ENCODE measurements at places on chromosomes 1 and 21.

GRCh38 chr1:3593745-3594144 lies 17.6 kb downstream of the MEGF6 start:
- DNase-seq: no peak

- no peak for DNase-seq
These were observed 136.9 kb downstream of the RWDD3 start for GRCh38 chr1:95370691-95371562.

DNA sequence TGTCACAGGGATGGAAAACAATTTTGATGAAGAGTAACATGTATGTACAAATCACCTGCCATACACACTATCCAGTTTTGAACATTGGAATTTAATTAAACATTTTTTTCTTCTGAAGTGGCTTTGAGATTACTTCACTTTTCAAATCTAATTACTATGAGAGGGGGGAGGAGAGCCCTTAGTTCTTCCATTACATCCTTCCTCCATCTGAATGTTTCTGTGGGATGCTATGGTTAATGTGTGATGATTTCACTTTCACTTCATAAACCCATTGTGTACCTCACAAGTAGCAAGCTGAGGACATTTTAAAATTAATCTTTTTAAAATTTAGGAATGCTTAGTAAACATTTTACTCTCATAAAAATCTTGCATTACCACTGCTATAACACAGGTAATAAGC lies 156.9 kb downstream of the RUNX1 start:
- DNase-seq: no peak

DNA sequence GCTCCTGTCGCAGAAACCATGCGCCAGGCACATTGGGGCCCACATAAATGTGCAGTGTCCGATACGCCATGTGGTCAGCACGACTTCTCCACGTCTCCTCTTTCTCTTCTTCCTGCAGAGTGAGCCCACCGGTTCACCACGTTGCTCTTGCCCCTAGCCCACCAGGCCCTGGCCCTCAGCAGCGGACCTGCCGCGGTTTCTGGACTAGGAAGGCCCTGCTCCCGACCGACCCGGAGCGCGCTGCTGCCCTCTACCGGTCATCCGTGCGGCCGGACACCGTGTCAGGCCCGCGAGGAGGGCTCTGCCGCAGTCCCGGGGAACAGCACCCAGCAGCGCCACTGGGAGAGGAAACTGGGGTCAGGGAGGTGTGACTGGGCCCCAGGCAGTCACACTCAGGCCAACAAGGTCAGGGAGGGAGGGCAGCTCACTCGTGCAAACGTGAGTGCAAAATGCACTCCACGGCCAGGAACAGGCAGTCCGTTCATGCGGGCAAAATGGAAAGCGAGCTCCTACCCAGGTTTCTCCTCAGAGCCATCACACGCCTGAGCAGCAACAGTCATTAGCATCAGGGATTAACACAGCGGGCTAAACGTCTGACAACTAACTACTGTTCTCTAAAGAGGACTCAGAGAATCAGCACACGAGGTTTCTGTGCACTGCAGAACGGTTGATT lies 13.7 kb downstream of the TLR5 start:
- peak; percentile 53 for DNase-seq

DNA sequence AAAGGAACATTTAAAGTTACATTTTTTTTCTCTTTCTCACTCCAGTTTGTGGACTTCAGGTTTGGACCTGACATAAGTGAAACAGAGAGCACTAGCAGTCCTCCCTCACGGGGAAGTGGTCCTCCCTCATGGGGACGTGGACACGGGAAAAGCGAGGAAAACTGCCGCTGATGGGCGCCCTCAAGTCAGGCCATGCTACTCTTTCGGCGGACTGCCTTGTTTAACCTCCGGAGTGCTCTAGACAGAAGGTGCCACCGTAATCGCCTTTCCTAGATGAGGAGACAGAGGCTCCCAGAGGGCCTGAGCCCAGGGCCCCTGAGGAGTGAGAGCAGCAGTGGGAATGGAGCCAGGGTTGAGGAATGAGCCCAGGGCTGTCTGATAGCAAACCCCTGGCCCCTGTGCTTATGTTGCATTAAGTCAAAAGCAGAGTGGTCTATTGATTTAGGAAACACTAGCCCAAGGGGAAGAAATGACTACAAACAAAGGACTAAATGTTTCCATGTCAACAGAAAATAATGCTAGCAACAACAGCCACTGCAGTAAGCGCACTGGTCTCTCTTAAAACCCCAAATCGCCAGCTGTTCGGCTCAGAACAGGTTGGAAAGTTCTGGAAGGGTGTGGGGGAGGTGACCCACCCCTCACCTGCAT lies 84.1 kb downstream of the DMRTB1 start:
- no peak for DNase-seq

- DNase-seq: no peak
These were observed 26.0 kb upstream of the SLC6A9 start for GRCh38 chr1:44057293-44057692.

- DNase-seq: no peak
These were observed 177.3 kb upstream of the CAMK1G start for GRCh38 chr1:209406168-209406567.

DNA sequence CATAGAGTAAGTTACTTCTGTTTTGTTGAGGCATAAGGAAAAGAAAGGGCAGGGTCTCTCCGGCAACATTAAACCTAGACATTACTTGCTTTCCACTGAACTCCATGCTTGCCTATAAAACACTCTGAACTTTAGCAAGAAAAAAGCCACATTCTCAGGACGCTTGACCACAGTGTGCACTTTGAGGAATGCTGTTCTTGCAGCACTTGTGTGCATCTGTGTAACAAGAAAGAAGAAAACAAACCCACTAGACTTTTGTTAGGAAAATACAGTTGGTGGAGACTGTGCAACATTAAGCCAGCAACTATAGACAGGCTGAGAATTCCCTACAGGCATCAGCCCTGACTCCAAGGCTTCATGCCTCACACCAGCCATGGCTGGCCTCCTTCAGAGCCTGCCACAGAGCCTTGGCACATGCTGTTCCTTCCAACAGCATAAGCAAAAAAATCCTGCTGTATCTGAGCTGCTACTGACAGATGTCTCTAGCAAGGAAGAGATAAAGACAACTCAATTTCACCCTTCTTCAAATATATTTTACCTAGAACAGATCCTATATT lies 5.8 kb downstream of the PDZK1 start:
- DNase-seq: no peak

Measured in stimulated activated CD4-positive, alpha-beta T cell treated with anti-CD3 and anti-CD28 coated beads, Interleukin-1b, Interleukin-23, amount 100 ng/mL, for 1 hour (primary cell).